ENCODE measurements at places on chromosomes 4 and X.

DNA sequence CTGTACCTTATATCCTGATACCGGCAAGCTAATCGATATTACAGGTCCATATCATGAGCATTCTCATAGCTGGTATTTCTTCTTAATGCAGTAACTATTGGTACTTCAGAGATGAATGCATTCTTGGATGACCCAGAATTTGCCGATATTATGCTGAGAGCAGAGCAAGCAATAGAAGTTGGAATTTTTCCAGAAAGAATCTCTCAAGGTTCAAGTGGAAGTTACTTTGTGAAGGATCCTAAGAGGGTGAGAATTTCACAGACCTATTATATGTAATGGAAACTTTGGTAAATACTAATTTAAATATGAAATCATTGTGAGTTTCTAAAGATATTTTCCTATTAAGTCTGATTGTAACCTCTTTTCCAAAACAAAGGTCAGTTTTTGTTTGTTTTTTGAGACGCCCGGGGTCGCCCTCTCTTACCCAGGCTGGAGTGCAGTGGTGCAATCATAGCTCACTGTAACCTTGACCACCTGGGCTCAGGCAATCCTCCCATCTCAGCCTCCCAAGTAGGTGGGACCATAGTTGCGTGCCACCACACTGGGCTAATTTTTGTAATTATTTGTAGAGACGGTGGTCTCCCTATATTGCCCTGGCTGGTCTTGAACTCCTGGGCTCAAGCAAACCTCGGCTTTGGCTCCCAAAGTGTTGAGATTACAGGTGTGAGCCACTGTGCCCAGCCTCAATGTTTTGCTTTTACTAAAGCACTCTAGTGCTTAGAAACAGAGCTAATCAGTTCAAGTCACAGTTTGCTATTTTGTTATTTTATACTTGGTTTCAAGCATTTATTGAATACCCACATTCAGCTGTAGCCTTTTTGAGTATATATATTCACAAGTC, 18.6 kb downstream of the PI4K2B start:
- ATAC-seq, result no peak

- no peak for ATAC-seq
Observed at GRCh38 chrX:148385471-148385870, 114.9 kb upstream of the AFF2 start.

DNA sequence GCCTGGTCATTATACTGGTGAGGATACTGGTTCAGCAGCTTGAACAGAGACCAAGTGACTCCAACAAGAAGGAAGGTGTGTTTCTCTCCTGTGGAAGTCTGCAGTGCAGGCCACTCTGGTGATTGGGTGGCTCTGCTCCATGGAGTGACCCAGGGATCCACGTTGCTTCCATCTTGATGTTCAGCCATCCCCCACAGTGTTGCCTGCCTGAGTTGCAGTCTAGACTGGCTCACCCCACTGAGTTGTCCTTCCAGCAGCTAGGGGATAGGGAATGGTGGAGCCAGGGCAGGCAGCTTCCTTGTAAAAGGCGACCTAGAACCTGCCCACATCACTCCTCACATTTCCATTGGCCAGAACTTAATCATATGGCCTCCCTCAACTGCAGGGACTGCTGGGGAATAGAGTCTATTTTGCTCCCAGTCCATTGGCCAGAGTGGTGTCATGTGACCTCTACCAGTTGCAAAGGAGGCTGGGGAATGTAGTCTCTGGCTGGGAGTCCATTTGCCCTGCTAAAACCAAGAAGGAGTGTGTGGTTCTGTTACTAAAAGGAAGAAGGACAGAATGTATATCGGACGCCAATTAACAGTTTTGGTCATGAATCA, 8.0 kb downstream of the MAN2B2 start:
- ATAC-seq, result peak; percentile 91

GRCh38 chr4:145731028-145731427, 51.1 kb downstream of the C4orf51 start:
- ATAC-seq, result no peak

DNA sequence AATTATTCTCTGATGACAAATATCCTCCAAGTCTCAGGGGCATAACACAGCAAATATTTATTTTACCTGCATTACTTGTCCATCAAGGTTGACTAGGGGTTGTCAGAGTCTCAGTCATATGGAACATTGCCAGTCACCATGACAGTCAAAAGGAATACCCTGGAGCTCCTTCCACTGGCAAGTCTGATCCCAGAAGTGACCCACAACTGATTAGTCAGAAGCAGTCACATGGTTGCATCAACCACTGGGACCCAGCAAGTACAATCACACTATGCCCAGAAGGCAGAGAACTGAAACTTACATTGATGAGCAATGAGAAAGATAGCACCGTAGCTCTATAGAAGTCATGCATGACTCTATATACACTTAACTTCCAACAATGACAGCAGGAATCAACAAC, 41.9 kb upstream of the SOD3 start:
- ATAC-seq, result peak; percentile 46

GRCh38 chr4:16133406-16133805, 49.6 kb upstream of the PROM1 start:
- ATAC-seq, result no peak

DNA sequence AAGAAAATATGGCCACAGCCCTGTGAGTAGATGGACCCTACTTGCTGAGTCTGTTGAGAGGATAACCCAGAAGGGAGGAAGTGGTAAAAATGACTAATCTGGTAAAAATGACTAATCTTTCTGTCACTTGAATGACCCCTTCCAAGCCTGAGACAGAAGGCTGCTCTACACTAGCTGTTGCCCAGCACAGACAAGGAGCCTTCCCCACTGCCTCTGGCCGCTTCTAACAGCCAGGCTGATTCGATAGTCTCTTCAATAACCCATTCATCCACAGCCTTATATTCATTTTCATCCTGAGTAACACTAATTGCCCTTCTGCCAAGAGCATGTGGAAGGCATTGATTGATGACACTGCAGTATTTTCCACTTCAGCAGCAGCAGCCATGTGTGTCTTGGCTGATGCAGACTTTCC, 18.4 kb downstream of the MAGEB17 start:
- peak; percentile 85 for ATAC-seq

- ATAC-seq, result peak; percentile 54
Observed at GRCh38 chrX:49155243-49155899, 7.2 kb upstream of the MAGIX start.

GRCh38 chr4:139511320-139511719, 44.7 kb downstream of the SETD7 start:
- peak; percentile 94 for ATAC-seq

- no peak for ATAC-seq
Observed at GRCh38 chr4:132642016-132642817, 506.9 kb upstream of the PCDH10 start.

- ATAC-seq, result no peak
Observed at GRCh38 chr4:7753931-7754465, 185.7 kb downstream of the AFAP1 start.

GRCh38 chr4:165426331-165426730, 47.5 kb downstream of the CPE start:
- peak; percentile 75 for ATAC-seq

DNA sequence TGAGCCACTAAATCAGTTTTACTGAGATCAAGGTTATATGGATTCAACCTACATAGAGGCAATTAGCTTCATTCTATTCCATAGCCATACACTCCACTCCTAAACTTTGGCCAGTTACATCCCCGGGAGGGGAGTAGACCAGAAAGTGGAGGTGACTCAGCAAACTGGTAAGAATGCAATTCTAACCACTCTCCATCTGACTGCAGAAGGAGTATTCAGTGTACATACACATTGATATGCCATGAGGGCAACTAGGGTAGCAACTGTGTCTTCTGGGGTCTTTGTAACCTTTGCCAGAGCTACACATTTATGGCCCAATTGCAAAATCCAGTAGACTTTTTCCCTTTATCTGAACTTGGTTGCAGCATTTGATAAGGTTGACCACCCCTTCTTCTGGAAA, 7.6 kb downstream of the SLC25A43 start:
- no peak for ATAC-seq

- ATAC-seq, result peak; percentile 89
Observed at GRCh38 chrX:19682712-19683331, 167.5 kb upstream of the MAP3K15 start.

GRCh38 chrX:107713543-107714205, 61.9 kb downstream of the TSC22D3 start:
- no peak for ATAC-seq

DNA sequence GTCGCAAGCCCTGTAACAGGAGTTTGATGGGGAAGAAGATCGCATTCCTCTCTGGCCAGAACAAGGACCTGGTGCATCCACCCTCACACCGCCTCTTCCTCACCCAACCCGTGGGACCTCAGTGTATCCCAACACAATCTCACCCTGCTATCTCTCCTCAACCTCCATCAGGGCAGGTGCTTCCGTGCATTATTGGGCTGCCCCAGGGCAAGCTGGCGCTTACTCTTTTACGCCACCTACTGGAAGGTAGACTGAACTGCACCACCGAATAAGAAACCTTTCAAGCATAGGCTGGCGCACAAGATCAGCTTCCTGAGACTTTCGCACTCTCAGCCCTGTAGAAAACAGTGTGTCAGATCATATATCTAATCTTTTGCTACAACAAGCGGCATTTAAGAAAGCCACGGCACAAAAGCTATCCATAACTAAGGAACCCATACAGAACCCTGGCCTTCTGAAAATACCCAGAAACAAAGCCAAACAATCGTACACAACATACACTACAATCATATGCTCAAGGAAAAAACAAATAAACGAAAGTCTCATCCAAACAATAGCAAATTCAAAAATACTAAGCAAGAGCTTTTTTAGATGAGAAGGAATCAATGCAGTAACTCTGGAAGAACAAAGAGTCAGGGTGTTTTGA, 209.3 kb downstream of the UGT8 start:
- peak; percentile 77 for ATAC-seq

- ATAC-seq, result no peak
Observed at GRCh38 chr4:99625369-99625768, 32.3 kb downstream of the C4orf54 start.

- ATAC-seq, result peak; percentile 77
Observed at GRCh38 chrX:130170752-130171445, 863 bp upstream of the RAB33A start.

DNA sequence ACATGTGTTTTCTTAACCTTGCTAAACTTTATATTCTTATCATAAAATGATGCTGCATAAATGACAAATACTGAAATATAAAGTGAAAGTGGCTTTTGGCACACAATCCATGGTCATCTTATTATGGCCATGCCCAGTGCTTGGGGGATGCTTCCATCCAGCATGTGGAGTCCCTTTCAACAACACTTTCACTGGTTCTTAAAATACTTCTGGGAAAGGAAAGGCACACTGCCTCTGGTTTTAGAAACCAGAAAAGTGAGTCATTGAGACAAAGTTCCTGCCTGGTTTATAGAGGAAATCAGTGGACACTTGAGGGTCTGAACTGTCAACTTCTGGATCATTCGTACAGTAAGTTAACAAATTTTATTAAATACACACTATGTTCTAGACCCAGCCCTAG, 248.0 kb upstream of the ADAMTS3 start:
- ATAC-seq, result no peak

DNA sequence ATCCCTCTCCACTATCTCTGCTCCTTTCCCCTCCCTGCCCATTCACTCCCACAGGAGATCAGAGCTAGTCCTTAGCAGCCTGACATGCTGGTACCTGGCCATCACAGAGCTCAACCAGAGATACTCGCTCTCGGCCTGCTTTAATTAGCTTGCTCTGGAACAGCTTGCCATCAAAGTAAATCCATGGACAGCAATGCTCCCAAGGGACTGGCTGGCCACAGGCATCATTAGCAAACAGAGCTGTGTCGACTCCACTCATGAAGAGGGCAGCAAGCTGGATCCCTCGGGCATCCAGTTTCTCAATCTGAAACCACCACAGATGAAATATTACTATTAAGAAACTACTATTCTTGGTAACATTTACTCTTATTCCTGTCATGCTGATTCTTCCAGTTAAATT, 43.4 kb upstream of the PHF8 start:
- no peak for ATAC-seq

Data from activated T-helper 17 cell treated with anti-CD3 and anti-CD28 coated beads, Interleukin-2, amount 50 U/mL, for 72 hours (primary cell).